ENCODE measurements at places on chromosomes 4 and X.
A peak's percentile ranks its signal among the peaks of the same experiment; 100 is the strongest.

GRCh38 chrX:51665981-51666380, 16.6 kb downstream of the CENPVL2 start:
- no peak for DNase-seq

- no peak for DNase-seq
Measured at GRCh38 chrX:53256446-53257041, 24.8 kb downstream of the IQSEC2 start.

GRCh38 chr4:144399927-144400326, 246.0 kb upstream of the HHIP start:
- no peak for DNase-seq

- DNase-seq: no peak
Measured at GRCh38 chr4:127049526-127049925, 583.2 kb upstream of the INTU start.

DNA sequence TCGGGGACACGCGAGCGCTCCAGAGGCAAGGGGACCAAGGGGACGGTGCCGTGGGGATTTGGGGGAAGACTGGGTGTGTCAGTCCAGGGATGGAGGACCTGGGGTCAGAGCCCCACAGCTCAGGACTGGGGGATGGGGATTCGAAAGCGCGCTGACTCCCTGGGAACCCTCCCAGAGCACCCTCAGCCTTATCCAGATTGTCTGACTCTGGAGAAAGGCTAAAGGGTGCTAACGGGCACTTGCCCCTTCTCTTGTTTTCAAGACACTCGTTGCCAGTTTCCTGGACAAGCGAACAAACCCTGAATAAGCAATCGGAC, 1.1 kb downstream of the DOCK11 start:
- no peak for DNase-seq

GRCh38 chr4:187798385-187798784, 197.2 kb upstream of the ZFP42 start:
- no peak for DNase-seq

DNA sequence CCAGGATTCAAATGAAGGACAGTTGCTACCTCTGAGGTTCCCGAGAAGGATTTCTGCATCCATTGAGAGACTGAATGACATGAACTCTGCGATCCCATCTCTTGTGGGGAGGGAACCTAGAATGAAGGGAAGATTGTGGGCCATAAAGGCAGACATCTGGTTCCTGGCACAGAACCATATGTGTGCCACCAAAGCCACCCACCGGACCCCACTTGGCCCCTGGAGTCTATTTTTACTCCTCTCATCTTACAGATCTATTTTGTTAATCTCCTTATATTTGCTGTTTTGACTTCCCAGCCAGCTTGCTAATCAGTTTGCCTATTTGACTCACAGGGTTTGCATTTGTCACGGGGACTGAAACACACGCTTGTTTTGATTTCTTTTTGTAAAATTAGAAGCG, 7.3 kb downstream of the SOD3 start:
- peak; percentile 47 for DNase-seq

GRCh38 chr4:26670903-26671537, 87.1 kb downstream of the TBC1D19 start:
- DNase-seq: no peak

DNA sequence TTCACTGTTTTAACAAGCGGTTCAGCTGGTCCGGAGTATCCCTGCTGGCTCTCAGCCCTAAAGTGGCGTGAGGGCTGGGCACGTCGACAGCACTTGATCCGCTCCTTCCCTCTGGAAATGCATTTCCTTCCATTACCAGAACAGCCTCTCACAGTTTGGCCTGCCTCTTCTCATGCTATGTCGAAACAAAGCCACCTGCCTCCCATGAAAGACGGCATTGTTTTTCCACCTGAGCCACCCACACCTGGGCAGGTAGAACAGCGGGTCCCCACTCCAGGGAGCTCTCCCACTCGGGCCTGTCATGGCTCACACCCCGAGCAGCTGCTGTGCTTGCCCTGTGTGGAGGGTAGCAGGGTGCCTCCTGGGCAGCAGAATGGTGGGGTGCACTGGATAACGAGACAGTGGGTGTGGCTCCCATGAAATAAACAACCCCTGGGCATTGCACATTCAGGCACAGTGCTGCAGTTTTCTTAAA, 86.2 kb downstream of the FHDC1 start:
- no peak for DNase-seq

- no peak for DNase-seq
Measured at GRCh38 chr4:182449930-182450439, 206.8 kb downstream of the TENM3 start.

DNA sequence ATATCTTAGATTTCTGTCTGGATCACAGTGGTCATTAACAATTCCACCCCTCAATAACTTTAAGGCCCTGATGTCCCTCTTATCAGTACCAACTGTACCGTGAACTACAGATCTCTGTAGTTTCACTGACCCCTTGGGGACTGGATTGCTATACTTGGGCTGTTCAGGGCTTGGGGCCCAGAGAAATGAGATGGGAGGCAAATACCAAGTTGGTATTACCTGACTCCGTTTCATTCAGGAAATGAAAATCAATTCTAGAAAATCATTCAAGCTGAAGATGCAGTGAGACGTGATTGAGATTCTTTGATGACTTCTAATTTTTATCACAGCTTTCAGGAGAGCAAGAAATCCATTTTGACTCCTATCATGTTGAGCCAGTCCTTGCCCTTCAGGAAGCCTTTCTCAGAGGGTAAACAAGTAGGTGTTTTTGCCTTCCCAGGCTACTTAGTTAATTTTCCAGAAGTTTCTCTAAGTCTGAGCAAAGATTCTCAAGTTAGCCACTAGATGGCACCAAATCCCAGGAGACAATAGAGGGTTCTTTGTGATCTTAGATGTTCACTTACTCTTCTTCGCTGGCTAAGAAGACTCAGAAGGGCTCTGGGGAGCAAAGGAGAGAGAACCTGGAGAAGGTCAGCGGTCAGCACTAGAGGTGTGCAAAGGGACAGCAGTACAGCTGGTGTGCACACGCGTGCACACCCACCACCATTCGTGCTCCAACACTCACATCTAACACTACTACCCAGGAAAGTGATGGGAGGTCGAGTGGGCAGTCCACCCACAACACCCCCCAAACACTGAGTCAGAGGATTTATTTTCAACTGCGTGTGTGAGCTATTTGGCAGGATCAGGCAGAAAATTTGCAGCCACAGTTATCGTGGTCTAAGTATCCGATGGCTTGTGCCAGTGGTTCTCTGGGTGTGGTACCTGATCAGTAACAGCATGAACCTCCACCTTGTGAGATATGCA, 7.4 kb downstream of the HNRNPH2 start:
- DNase-seq: no peak

GRCh38 chrX:44914532-44915198, 41.7 kb downstream of the KDM6A start:
- DNase-seq: no peak

DNA sequence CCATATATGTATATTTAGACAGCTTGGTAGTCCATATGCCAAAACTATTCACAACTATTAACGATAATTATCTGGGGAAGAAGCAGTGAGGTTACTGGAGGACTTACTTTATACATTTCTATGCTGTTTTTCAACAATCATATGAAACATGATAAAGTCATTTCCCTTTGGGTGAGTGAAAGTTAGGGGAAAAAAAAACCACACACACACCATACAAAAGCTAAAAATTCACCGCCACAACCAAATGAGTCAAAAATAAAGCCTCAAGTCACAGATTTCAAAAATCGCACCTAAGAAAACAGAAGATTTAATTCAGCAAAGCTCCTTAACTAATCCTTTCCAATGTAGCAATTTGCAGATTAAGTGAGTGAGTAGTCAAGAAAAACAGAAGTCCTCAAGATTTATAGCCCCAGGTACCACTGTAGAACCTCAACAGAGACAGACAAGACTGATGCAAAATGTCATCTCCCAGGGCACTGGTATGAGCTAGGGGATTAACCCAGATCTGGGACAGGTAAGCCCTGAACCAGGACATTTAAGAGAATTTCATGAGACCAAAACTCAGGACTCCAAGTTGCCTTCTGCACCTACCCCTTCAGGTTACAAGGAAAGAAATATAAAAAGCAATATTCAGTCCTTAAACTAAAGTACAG, 35.1 kb downstream of the SYTL4 start:
- DNase-seq: no peak

DNA sequence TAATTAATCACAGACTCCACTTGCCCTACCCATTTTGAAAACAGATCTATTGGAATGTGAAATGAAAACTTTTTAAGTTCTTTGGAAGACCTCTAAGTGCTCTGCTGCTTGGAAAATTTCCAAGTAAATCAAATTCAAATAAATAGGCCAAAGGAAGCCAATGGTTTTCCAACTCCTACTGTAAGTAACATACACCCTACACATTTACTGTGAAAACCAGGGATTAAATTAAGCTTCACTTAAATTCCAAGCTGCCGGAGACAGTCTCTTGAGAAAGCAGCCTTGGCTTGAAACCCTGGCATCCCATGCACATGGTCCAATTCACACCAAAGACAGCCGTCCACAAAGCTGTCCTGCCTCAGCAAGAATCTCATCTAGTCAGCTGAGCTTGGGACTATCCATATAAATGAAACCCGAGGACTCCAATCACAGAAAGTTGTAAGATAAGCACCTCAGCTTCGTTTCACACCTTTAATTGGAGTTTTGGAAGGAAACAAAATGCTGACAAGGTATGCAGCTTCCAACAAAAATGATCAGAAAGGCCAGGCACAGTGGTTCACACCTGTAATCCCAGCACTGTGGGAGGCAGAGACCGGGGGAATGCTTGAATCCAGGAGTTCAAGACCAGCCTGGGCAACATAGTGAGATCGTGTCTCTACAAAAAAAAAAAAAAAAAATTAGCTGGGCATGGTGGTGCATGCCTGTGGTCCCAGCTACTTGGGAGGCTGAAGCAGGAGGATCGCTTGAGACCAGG, 88.6 kb downstream of the APBB2 start:
- DNase-seq: no peak

GRCh38 chr4:54254915-54255246, 25.8 kb downstream of the PDGFRA start:
- no peak for DNase-seq

DNA sequence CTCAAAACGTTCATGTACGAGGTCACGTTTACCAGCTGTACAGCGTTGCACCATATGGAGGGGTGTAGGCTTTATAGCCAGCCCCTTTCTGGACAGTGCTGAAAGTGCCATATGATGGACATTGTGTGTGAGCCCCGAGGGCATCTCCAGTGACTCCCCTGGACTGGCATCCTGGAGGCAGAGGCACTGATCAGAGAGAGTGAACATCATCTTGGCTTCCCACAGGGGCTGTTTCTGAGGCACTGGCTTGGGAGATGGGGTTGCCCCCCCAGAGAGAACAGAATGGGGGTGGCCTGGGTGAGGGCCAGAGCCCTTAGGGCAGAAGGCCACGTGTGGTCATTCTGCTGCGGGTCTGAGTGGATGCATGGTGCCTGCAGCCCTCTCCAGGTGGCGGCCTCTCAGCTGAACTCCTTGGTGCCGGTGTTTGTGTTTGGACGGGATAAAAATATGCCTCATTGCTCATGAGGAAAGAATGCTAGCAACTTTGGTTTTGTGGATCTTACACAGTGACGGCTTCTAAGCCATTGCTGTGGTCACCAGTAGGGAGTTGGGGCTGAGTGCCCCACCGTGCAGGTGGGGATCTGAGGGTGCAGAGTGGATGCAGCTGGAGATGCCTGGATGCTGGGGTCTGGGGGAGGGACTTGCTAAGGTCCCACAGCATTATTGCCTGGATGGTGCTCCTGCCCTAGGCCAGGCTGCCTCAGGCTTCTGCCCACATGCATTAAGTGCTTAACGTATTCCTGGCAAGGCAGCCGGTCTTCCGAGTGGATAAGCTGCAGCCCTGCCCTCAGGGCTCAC, 3.4 kb downstream of the WFS1 start:
- DNase-seq: no peak

- no peak for DNase-seq
Measured at GRCh38 chrX:111652719-111653118, 28.3 kb upstream of the ALG13 start.

DNA sequence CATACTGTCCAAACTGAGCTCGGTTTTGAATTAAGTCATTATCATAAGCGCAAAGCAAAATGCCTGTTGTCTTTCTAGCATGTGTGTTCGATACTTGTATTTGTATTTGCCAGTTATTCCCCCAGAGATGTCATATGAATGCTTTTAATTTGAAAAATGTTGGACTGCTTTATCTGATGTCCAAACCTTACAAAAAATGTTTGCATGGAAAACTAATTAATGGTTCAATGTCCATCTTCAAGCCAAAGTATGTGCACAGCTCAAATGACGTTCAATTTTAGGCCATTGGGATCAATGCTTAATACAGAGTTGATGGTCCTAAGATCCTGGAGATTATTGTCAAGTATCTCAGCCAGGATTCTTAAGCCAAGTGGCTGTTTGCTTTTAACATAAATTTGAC, 17.2 kb upstream of the HPGDS start:
- no peak for DNase-seq

DNA sequence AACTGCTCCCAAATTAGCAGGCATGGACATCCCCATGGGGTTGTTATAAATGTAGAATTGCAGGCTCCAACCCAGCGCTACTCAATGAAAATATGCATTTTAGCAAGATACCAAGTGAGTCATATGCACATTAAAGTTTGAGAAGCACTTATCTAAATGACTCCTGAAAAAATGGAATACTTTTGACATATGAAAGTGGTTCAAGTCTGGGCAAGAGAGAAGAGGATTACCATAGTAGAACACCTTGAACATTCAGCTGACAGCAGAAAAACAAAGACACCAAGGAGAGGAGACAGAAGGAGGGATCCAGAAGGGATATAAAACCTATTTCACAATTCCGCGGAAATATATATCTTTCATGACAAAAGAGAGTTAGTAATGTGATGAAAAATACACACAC, 63.2 kb upstream of the CT83 start:
- DNase-seq: no peak

DNA sequence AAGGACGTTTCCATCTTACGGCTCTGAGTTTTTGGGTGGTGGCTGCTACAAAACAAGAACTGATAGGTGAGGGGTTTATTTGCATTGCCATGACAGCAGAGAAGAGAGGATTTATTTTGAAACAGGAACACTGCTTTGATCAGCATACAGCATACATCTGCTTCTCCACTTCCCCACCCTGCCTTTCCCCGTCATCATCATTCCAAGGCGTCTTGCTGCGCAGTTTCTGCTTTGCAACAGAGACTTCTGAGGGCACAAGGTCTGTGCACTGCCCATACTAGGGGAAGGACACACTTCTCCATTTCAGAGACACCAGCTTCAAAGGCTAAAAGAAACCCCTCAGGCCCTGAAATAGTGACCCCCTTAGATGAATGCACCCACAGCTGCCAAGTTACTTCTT, 19.1 kb downstream of the STARD8 start:
- no peak for DNase-seq

DNA sequence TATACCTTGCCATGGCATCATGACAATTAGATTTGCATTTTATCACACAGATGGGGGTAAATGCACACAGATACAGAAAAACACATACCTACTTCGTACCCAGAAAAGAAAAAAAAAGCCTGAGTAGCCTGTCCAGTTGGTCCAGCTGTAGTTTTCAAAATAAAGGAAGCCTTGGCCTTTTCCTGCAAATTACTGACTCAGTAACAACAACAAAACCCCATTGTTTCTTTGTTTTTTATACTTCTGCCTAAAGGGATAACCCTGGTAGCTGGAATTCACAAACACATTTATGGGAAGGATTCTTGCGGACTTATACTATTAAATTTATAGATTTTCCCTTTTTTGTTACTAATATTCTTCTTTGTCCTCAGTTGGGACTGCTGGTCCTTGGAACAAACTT, 156.4 kb upstream of the PCDH10 start:
- no peak for DNase-seq

- no peak for DNase-seq
Measured at GRCh38 chr4:83115656-83116285, 1.2 kb upstream of the PLAC8 start.

All from vagina (tissue), 2 donors.